Stimulated activated CD4-positive, alpha-beta T cell treated with anti-CD3 and anti-CD28 coated beads, Interleukin-15, amount 100 ng/mL, for 1 hour (primary cell): ENCODE measurements at places on chromosomes 16 and 17.
A peak's percentile ranks its signal among the peaks of the same experiment; 100 is the strongest.

DNA sequence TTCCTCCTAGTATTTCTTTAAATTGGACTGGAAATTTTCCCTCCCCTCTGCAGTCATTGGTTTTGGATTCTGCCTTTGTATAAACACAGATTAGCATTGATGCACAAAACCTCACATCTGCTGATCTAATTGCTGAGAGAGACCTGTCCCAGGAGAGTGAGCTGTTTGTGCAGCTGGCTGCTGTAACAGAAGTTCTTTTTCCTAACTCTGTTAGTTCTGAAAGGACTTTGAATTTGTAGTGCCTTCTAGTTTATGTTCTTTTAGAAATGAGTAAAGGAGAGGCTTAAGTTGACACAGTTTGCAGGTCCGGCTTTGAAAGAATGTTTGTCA, 45.2 kb upstream of the KPNB1 start:
- no peak for DNase-seq

- no peak for DNase-seq
These were observed 144.4 kb downstream of the GAS7 start for GRCh38 chr17:10053782-10054540.

GRCh38 chr17:17890773-17891759, 54.3 kb upstream of the SREBF1 start:
- DNase-seq, result peak; percentile 21

DNA sequence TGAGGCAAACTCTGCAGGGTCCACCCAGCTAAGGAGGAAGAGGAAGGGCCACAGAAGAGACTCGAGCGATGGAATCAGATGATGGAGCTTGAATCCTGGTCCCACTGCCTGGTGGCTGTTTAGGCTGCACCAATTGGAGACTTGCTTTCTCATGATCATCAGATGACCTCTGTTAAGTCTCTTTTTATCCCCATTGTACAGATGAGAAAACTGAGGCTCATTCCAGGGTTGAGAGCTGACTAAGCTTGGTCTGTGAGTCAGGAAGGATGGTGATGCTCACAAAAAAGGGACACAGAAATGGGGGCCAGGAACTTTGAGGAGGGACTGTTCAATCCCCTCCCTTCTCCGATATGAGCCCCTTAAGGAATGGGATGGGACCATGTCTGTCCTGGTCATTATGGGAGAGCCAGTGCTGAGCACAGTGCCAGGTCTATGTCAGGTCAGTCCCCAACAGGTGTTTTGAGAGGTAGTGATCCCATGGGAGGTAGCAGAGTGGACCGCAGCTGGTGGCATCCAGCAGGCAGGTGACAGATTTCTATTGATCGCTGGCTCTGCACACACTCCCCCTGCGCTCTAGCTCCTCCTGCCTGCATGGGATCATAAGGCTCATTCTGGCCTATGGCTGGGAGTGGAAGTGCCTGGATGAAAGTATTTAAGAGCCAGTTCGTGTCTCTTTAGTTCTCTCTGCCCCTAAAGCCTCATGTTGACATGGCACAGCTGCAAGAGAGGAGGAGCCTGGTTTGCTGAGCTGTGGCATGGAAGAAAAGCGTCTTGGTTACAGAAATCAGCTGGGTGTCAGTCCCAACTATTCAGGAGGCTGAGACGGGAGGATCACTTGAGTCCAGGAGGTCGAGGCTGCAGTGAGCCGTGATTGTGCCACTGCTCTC, 27.2 kb downstream of the SNX20 start:
- DNase-seq, result no peak

DNA sequence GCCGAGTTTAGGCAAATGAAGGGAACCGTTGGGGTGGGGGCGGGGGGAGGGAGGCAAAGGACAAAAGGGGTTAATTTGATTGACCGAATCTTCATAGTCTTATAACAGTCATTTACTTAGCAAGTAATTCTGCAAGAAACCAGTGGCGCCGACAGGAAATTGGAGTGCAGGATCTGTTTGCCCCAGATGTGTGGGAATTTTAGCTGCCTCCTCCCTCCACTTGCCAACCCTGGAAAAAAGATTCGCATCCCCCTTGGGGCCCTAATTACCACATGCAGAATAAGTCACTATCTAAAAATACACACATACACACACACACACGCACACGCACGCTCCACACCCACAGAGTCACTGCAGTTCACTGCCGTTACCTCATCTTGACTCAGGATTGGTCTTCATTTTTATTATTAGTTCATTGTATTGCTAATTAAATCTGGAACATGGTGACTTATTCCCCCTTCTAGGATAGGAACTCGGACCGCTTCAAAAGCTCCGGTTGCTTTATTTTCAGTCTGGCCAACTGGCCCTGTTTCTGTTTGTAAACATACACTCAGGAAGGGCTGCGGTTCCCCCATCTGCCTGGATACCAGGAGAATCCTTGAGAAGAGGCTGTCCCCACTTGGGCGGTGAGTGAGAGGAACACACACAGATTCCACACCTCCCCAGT, 241.6 kb upstream of the SALL1 start:
- DNase-seq, result no peak

GRCh38 chr17:43823350-43824084, 9.4 kb downstream of the MPP3 start:
- DNase-seq, result no peak

DNA sequence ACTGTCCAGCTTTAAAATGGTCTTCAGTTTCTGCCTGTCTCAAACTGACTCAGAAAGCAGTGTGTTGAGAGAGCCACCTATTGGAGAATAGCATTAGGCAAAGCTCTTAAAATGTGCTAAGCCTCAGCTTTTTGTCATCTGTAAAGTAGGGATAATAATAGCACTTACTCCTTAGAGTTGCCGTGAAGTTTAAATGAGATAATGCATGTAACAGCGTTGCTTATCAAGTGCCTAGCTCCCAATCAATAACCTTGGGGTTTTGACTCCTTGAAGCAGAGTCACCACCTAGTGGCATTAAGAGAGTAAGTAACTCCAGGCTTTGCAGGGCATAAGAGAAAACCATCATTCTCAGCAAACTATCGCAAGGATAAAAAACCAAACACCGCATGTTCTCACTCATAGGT, 163.3 kb downstream of the HS3ST2 start:
- no peak for DNase-seq

- no peak for DNase-seq
These were observed 23.3 kb upstream of the CCR7 start for GRCh38 chr17:40588552-40588951.

GRCh38 chr17:44865231-44865660, 17.6 kb downstream of the HIGD1B start:
- DNase-seq, result peak; percentile 24

GRCh38 chr17:39636587-39636926, 387 bp upstream of the STARD3 start:
- DNase-seq, result no peak

GRCh38 chr16:28193530-28194423, 18.0 kb downstream of the XPO6 start:
- no peak for DNase-seq

- DNase-seq, result no peak
These were observed 5.1 kb downstream of the TSPOAP1 start for GRCh38 chr17:58323366-58324055.

DNA sequence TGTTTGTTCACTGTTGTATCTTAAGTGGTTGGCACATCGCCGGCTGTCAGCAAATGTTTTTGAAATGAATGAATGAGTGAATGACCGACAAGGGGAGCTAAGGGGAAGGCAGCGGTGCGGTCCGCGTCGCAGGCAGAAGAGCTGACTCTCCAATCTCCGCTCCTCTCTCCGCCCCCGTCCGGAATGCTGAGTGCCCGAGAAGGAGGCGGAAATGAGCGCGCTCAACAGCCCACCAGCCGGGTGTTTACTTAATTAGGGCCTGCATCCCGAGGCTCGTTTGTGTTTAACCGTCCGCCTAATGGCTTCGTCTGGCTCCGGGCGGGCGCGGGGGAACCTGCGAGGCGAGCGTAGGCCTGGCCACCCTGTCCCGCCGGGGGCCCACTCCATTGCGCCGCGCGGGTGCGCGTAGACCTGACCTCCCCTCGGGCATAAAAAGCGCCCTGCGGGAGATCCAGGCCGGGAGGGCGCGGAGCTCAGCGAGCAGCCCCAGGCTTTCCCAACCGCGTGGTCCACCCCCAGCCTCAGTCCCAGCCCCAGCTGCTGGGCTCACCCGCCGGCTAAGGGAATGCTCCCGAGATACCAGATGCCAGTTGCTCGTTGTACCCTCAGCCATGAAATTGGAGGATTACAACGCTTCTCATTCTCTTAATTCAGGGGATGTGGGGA, 2.5 kb upstream of the CDH3 start:
- DNase-seq, result no peak
